Upper lobe of right lung (tissue), 1 donor: ENCODE measurements at places on chromosomes 1 and 21. TPM values are rescaled to one million over a fixed set of nuclear protein-coding genes. Genes with fewer than 3 reads are reported as not detected.

DCDC2B gene
- total RNA-seq, result not detected

- no peak for DNase-seq
These were observed 109.6 kb downstream of the AKT3 start for GRCh38 chr1:243740255-243740999.

- DNase-seq, result no peak
These were observed 87.2 kb upstream of the CNIH3 start for GRCh38 chr1:224528900-224529299.

OR2T2 gene
- not detected for total RNA-seq

DNA sequence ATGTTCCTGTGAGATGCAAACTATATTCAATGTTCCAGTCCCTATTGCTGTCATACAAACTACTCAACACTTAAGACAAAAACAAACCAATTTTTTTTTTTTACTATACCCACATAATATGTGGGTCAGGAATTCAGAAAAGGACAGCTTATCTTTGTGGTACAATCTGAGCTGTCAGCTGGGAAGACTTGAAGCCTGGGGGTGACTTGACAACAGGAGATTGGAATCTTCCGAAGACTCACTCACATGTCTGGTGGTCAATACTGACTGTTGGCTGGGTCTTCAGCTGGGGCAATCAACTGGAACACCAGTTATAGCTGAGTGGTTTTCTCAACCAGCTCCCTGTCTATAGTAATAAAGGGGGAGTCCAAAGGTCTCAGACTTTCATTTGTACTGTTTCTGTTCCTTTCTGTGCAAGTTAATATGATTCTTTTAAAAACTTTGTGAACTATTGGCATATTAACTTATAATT lies 81.7 kb upstream of the ATP1B1 start:
- no peak for DNase-seq

- DNase-seq, result no peak
These were observed 33.7 kb downstream of the FAM163A start for GRCh38 chr1:179776831-179777230.

- no peak for DNase-seq
These were observed 28.8 kb downstream of the ABCG1 start for GRCh38 chr21:42247716-42248115.

GRCh38 chr1:53070621-53071020 lies 8.6 kb downstream of the PODN start:
- no peak for DNase-seq

URB1 gene
- total RNA-seq, result 14.3 TPM

AADACL4 gene
- not detected for total RNA-seq

DNA sequence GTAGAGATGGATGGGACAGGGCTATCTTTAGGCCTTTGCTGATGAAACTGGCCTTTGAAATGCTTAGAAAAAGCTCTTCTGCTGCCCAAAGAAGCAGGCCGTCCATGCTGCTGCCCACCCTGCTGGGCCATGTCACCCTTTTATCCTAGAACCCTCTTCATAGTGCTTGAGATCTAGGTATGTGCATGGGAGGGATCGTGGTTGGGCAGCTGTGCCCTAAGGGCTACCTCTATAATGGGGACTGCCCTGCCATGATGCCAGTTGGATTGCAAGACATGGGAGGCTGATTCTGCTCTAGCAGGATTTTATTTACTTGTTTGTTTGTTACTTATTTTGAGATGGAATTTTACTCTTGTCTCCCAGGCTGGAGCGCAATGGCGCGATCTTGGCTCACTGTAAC lies 69.0 kb downstream of the HHAT start:
- no peak for DNase-seq

GPR157 gene
- total RNA-seq, result 19.0 TPM

DNA sequence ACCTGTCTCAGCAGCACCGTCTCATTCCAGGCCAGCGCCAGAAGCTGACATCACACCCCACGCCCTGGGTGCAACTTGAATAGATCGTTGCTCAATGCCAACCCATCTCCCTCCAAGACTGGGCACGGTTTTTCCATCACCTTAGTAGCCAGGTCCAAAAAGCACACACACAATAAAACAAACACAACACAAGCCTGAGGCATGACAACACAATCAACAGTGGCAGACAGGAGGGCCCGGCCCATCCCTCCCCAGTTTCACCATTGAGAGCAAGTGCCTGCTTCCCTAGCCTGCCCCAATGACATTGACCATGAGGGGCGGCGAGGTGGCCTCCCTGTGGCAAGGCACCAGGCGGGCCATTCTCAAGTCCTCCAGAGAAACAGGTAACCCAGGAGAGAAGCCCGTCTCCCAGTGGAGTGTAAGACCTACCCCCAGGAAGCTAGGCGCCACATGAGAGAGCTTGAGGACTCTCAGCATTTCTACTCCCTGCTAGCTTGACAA lies 2.7 kb downstream of the IFFO2 start:
- no peak for DNase-seq

PPIAL4G gene
- total RNA-seq, result 0.20 TPM

ZFP69 gene
- 2.8 TPM for total RNA-seq

DNA sequence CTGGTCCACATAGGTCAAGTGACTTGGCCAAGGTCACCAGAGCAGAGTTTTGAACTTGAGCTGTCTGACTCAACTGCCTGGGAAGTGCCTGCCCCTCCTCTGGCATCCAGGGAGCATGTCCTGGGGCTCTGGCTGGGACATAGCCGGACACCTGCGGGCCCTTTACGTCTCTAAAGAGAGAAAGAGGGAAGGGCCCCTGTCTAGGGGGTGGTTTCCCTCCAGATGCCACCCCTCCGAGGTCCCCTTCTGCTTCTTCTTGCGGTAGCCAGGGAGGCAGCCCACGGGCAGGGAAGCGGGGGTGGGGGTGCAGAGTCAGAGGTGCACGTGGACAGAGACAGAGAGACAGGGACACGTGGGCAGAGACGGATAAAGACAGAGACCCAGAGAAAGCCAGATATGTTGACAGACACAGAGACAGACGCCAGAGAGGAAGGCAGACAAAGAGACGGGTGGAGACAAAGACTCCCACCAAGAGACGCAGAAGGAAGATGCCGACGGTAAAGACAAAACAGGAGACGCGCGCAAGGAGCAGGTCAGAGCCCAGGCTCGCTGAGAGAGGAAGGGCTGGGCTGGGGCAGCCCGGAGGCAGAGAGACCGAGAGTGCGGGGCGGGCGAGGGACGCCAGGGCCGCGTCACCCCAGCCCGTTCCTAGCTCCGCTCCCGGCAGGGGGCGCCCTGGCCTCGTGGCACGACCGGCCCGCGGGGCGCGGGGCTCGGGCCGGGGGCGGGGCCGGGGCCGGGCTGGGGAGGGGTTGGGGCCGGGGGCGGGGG lies 458 bp upstream of the ALPL start:
- peak; percentile 93 for DNase-seq

OR2T29 gene
- not detected for total RNA-seq

GRCh38 chr21:31920275-31920674 lies 47.5 kb downstream of the HUNK start:
- no peak for DNase-seq

PDPN gene
- 47.0 TPM for total RNA-seq

DYNLT5 gene
- total RNA-seq, result 3.3 TPM

DNA sequence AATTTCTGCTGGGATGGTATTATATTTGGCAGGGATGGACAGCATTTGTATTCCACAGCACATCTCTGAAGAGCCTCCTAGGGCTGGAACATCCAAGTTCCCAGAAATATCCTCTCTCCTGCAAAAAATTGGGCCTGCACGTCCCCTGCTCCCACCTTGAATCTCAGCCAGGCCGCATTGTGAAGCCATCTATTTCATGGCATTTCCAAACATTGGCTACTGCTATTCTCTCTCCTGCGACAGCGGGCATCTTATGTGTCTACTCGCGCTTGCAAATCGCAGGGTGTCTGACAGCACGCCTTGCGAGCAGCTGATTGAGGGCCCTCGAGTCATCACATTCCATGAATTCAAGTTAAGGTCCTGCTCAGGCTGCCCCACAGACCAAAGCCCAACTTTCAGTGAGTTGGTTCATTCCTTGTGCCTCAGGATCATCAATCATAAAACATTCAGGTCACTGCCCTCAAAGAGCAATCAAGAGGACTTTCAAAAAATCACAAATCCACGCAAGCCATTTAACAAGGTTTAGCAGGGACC lies 15.8 kb downstream of the RGS8 start:
- no peak for DNase-seq

WASF2 gene
- total RNA-seq, result 156 TPM

GRCh38 chr1:169872906-169873305 lies 20.8 kb downstream of the SCYL3 start:
- DNase-seq, result no peak

DNA sequence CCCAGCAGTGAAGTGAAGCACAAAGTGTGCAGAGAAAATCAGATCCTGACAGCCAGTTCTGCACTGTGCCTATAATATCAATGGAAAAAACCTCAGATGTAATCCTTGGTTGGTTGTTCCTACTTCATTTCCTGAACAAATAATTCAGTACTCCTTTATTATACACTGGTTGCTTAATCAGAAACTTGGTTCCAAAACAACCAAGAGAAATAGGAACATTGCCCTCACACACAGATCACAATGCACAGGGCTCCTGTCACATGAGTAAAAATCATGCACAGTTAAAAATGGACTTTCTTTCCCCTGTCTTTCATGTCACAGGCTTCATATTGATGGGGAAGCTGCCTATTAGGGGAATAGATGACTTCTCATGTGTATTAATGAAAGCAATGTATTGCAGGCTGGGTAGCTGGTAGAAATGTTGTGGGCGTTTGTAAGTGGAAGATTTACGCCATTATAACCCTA lies 9.7 kb downstream of the DNASE2B start:
- no peak for DNase-seq

DNA sequence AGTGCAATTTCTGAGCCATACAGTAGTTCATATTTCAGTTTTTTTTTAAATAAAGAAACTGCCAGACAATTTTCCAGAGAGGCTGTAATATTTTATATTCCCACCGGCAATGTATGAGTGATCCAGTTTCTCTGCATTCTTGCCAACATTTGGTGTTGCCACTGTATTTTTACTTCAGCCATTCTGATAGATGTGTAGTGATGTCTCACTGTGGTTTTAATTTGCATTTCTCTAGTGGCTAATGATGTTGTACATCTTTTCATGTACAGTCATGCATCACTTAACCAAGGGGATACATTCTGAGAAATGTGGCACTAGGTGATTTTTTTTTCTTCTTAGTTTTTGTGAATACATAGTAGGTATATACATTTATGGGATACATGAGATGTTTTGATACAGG lies 99.6 kb downstream of the CENPF start:
- DNase-seq, result no peak

- DNase-seq, result no peak
These were observed 109.9 kb upstream of the SLC25A33 start for GRCh38 chr1:9429342-9429711.

GNL2 gene
- 36.5 TPM for total RNA-seq

DNA sequence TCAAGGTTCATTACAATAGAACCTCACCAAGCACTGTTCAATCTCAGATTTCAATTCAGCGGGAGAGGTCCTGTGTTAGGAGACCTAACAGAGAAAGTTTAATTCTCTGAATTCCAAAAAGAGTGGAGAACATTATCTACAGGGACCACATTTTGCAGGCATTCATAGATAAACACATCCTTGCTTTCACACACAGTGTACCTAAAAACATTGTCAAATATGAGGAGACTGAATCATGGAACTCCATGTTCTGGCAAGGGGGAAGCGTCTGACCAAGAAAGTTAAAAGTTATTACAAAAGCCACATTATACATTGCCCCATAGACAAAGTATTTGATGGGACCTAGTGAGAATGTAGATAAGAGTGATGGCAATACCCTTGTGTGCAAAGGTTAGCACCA lies 21.1 kb upstream of the PPP1R15B start:
- DNase-seq, result no peak

DNA sequence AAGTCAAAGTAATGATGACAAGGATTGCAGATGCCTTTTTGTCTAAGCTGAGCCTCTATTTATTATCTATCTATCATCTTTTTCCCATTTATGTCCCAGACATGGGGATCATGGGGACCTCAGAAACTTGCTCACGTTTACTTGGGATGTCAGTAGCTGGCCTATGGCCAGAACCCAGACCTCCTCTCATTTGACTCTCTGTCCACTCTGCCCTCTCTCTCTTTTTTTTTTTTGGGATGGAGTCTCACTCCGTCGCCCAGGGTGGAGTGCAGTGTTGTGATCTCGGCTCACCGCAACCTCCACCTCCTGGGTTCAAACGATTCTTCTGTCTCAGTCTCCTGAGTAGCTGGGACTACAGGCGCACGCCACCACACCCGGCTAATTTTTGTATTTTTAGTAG lies 3.7 kb upstream of the ID3 start:
- no peak for DNase-seq

DNA sequence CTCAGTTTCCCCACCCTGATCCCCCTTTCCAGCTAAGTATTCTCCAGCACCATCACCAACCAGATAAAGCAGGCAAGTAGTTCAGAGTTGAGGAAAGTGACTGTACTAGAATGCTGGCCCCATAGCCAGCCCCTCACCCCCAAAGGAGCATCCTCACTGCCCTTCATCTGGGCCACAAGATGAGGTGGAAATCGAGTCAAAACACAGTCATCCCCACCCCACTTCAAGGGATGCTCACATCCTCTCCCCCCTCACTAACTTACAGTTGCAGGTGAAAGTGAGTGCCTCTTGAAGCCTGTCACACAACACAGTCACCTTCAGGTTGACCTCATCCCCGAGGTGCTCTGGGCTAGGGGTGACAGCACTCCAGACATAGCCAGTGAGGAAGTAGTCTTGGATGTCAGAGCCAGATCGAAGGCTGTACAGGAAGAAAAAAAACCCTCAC lies 30.4 kb downstream of the PIK3C2B start:
- DNase-seq, result no peak

IGSF5 gene
- total RNA-seq, result not detected

LCE1F gene
- total RNA-seq, result not detected

DNA sequence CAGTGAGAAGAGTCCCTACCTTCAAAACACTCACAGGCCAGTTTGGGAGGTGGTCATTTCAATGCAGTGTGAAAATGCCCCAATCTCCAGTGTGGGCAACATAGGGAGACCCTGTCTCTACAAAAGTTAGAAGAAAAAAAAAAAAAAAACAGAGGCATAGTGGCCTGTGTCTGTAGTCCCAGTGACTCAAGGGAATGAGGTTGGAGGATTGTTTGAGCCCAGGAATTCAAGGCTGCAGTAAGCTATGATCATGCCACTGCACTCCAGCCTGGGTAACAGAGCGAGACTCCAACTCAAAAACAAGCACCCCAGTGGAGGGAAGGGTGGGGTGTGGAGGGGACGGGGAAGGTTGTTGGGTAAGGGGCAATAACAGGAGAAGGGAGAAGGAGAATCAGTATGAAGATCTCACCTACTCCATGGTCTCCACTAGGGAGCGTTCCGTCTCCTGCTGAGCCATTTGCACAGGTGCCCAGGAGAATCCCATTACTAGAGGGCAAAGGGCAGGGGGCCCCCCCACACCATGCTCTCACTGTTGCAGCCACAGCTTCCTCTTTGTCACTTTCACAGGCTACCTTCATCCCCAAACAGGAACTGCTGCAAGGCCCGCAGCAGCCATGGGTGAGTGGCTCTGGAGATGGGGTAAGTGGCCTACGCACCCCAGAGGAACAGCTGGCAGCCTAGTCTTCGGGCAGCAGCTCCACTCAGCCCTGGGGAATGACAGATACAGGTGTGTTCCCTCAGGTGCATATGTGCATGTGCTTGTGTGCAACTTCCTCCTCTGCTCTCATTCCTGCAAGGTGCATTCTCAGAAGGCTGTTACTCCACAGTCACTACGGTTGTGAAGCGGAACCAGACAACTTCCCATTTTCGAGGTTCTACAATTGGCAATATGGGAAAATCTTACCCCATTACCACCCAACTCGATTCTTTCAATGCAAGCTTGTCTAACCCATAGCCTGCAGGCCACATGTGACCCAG lies 87.9 kb upstream of the LYST start:
- DNase-seq, result peak; percentile 80
